ENCODE measurements at places on chromosomes 12 and 14. TPM values are rescaled to one million over a fixed set of nuclear protein-coding genes. Genes with fewer than 3 reads are reported as not detected.

- no peaks in the 10 kb centered on the region for H3K4me1 ChIP-seq
- H3K36me3 ChIP-seq: no peaks in the 10 kb centered on the region
- DNase-seq: no peak
- H3K27me3 ChIP-seq: no peaks in the 10 kb centered on the region
- no peak overlapping the region for H3K27ac ChIP-seq
- no peak overlapping the region for H3K4me3 ChIP-seq
These were observed 23.4 kb upstream of the BEGAIN start for GRCh38 chr14:100610511-100611217.

DNA sequence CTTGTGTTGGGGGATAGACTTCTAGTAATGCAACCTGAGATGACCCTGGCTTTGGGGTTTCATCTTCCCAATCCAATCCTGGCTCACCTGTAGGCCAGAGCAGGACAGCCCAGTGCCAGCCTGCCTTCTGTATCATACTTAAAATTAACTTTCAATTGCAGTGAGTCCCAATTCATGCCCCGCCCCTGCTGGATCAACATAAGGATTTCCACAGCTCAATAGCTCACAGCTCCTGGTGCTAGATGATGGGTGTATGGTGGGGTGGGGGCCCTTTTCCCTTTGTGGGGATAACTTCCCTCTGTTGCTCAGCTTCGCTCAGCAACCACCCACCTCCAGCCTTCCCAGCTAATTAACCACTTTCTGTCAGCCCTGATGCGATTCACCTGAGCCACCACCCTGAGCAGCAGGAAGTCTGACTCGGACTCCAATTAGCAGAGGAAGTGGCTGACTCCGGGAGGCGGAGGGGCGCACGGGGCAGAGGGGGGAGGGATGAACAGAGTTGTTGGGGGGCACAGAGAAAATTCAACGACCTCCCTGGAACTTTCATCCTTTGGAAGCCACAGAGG is 24.3 kb upstream of the CHGA start:
- no peak overlapping the region for H3K4me3 ChIP-seq
- peak; percentile 30 for DNase-seq
- no peak overlapping the region for H3K27ac ChIP-seq
- H3K4me1 ChIP-seq: no peaks in the 10 kb centered on the region
- no peaks in the 10 kb centered on the region for H3K27me3 ChIP-seq
- no peaks in the 10 kb centered on the region for H3K36me3 ChIP-seq

- peak overlapping the region; percentile 81 for H3K27ac ChIP-seq
- no peaks in the 10 kb centered on the region for H3K36me3 ChIP-seq
- DNase-seq: no peak
- no peaks in the 10 kb centered on the region for H3K27me3 ChIP-seq
These were observed 4.4 kb upstream of the CTDSP2 start for GRCh38 chr12:57850854-57851430.

DNA sequence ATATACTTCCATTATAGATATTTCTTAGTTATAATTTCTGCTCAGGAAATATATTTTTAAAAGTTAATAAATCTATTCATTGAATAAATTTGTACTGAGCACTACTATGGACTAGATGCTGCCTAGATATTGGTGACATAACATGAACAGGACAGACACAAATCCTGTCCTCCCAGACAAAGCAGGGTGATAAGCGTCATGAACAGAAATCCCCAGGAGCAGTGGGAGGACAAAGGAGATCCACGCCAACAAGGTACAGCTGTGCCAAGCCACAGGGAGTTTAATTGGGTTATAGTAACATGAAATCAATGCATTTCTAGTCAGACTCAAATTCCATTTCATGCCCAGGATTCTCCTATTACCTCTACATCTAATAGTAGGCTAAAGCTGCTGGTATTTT is 171.8 kb upstream of the CPNE8 start:
- H3K27me3 ChIP-seq: no peaks in the 10 kb centered on the region
- H3K36me3 ChIP-seq: no peaks in the 10 kb centered on the region
- no peak for DNase-seq
- H3K4me1 ChIP-seq: no peaks in the 10 kb centered on the region

GRCh38 chr12:127774828-127775227 is 492.1 kb upstream of the TMEM132C start:
- no peak overlapping the region for H3K4me3 ChIP-seq
- no peak overlapping the region for H3K27ac ChIP-seq
- no peaks in the 10 kb centered on the region for H3K36me3 ChIP-seq

- no peak for DNase-seq
- H3K27me3 ChIP-seq: no peaks in the 10 kb centered on the region
- H3K27ac ChIP-seq: no peak overlapping the region
- H3K4me3 ChIP-seq: no peak overlapping the region
- H3K36me3 ChIP-seq: no peaks in the 10 kb centered on the region
These were observed 406.6 kb upstream of the SYT1 start for GRCh38 chr12:78457938-78458337.

GRCh38 chr14:34713681-34714319 is 593 bp downstream of the CFL2 start:
- peak; percentile 79 for DNase-seq
- no peaks in the 10 kb centered on the region for H3K27me3 ChIP-seq
- H3K4me3 ChIP-seq: peak overlapping the region; percentile 94
- peaks cover 4% of the 10 kb centered on the region for H3K4me1 ChIP-seq
- H3K27ac ChIP-seq: peak overlapping the region; percentile 99

The ACSM4 gene
- not detected for total RNA-seq

The SLCO1B1 gene
- total RNA-seq: not detected

DNA sequence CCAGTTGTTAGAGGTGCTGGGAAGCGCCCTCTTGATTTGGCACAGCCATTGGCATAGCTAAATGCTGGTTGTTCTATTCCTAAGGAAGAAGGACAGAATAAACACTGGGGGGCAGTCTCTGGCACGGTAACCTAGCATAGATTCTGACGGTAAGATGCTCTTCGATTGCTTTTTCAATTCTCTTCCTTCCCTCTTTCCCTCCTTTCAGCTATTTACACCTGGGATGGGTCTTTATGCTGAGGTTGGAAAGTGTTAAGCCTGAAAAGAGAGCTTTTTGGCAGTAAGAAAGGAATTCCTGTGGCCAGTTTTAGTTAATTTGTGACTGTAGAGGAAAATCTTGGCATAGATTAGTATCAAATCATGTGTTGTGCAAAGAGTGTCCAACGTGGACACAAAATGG is 162.8 kb downstream of the SNAPC1 start:
- no peaks in the 10 kb centered on the region for H3K36me3 ChIP-seq
- no peak overlapping the region for H3K4me3 ChIP-seq
- no peak overlapping the region for H3K27ac ChIP-seq
- H3K27me3 ChIP-seq: no peaks in the 10 kb centered on the region

GRCh38 chr12:92597118-92597517 is 105.7 kb upstream of the PLEKHG7 start:
- no peak for DNase-seq
- no peak overlapping the region for H3K27ac ChIP-seq
- no peaks in the 10 kb centered on the region for H3K4me1 ChIP-seq
- H3K4me3 ChIP-seq: no peak overlapping the region
- H3K27me3 ChIP-seq: no peaks in the 10 kb centered on the region

- H3K27ac ChIP-seq: no peak overlapping the region
- no peak overlapping the region for H3K4me3 ChIP-seq
- no peak for DNase-seq
- H3K4me1 ChIP-seq: no peaks in the 10 kb centered on the region
These were observed 31.2 kb upstream of the RBM19 start for GRCh38 chr12:113997365-113997764.

The TAMALIN gene
- 129 TPM for total RNA-seq

The KLRC1 gene
- 1.0 TPM for total RNA-seq

GRCh38 chr12:108666401-108666881 is 32.7 kb upstream of the SELPLG start:
- H3K27me3 ChIP-seq: no peaks in the 10 kb centered on the region
- no peak overlapping the region for H3K27ac ChIP-seq
- DNase-seq: no peak
- no peak overlapping the region for H3K4me3 ChIP-seq

GRCh38 chr14:61355892-61356325 is 34.5 kb downstream of the PRKCH start:
- no peak overlapping the region for H3K4me3 ChIP-seq
- H3K27ac ChIP-seq: no peak overlapping the region
- no peaks in the 10 kb centered on the region for H3K36me3 ChIP-seq
- no peaks in the 10 kb centered on the region for H3K27me3 ChIP-seq

- no peak overlapping the region for H3K27ac ChIP-seq
- no peaks in the 10 kb centered on the region for H3K27me3 ChIP-seq
- H3K4me1 ChIP-seq: no peaks in the 10 kb centered on the region
These were observed 177.8 kb upstream of the EGLN3 start for GRCh38 chr14:34128665-34129064.

DNA sequence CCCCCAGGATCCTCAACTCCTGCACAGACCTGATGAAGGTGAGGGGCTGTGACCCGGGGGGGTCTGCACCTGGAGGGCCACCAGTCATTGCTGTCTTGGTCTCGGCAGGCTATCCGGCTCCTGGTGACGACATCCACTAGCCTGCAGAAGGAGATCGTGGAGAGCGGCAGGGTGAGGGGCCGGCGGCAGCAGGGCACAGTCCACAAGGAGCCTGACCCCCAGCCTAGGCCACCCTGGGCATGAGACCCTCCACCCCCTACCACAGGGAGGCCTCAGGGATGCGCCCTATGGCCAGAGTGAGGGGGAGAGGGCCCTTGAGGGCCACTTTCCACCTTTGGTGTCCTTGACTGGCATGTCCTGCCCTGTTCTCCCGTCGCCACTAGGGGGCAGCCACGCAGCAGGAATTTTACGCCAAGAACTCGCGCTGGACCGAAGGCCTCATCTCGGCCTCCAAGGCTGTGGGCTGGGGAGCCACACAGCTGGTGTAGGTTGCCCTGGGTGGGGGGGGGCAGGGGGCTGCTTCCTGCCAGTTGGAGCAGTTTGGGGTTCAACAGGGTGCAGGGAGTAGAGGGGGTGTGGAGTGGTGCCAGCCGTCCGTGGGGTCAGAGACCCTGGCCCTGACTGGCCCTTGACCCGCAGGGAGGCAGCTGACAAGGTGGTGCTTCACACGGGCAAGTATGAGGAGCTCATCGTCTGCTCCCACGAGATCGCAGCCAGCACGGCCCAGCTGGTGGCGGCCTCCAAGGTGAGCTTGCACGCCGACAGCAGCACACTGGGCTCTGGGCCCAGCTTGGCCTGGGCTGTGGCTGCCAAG is 25.0 kb downstream of the HIP1R start:
- no peaks in the 10 kb centered on the region for H3K36me3 ChIP-seq
- H3K27ac ChIP-seq: no peak overlapping the region
- no peak overlapping the region for H3K4me3 ChIP-seq
- H3K27me3 ChIP-seq: no peaks in the 10 kb centered on the region
- H3K4me1 ChIP-seq: no peaks in the 10 kb centered on the region
- DNase-seq: peak; percentile 91

DNA sequence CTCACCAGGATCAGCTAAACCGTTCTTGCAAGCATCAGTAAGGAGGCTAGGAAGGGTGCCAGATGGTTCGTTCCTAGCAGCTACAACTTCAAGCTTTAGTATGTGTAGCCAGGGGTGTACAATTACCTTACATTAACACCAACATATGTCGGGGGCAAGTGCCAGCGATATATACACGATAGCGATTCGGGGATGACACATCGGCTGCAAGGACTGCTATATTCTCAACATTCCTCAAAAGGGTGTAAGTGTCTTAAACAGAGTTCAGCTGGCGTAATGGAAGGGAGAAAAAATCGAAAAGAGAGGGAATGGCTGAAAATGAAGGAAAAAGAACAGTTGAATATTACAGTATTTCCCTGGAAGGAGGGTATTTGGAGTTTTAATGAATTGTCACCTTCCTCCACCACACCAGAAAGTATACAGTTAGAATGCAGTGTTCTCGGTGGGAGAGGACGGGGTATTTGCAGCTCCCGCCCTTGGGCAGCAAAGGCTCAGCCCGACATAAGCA is 545 bp downstream of the LIMA1 start:
- no peaks in the 10 kb centered on the region for H3K36me3 ChIP-seq
- no peaks in the 10 kb centered on the region for H3K27me3 ChIP-seq
- H3K4me1 ChIP-seq: no peaks in the 10 kb centered on the region
- DNase-seq: no peak

DNA sequence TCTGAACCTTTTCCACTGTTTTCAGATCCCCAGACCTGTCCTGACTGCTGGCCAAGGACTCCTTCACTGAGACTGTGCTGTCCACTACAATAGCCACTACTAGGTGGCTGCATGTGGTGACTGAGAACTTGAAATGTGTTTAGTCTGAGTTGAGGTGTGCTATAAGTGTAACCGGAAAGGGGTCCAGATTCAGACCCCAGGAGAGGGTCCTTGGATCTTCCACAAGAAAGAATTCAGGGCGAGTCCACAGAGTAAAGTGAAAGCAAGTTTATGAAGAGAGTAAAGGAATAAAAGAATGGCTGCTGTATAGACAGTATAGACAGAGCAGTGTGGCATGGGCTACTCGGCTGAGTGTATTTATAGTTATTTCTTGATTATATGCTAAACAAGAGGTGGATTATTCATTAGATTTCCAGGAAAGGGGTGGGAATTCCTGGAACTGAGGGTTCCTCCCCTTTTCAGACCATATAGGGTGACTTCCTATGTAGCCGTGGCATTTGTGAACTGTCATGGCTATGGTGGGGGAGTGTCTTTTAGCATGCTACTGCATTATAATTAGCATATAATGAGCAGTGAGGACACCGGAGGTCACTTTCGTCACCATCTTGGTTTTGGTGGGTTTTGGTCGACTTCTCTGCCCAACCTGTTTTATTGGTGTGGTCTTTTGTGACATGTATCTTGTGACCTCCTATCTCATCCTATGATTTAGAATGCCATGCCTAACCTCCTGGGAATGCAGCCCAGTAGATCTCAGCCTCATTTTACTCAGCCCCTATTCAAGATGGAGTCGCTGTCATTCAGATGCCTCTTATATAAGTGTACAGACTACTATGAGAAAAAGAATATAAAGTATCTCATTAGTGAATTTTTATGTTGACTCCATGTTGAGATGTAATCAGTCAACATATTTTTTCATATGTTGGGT is 70.0 kb upstream of the SRSF5 start:
- no peaks in the 10 kb centered on the region for H3K27me3 ChIP-seq
- H3K4me1 ChIP-seq: no peaks in the 10 kb centered on the region

GRCh38 chr12:91103624-91104023 is 7.7 kb downstream of the LUM start:
- DNase-seq: no peak
- no peaks in the 10 kb centered on the region for H3K4me1 ChIP-seq
- H3K27me3 ChIP-seq: no peaks in the 10 kb centered on the region
- no peak overlapping the region for H3K4me3 ChIP-seq
- H3K36me3 ChIP-seq: no peaks in the 10 kb centered on the region

The CSRP2 gene
- total RNA-seq: 67.4 TPM

DNA sequence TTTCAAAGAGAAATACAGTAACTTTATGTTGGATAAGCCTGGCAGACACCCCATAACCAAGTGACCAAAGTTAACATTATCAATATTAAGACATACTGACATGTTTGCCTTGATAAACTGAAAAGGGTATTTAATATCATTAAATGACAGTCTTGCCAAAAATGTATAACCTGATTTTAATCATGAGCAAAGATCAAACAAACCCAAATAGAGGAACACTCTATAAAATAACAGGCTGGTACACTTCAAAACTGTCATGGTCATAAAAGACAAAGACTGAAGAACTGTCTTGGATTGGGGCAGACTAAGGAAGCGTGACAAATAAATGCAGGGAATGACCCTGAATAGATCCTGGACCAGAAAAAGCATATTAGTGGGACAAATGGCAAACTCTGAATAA is 64.0 kb downstream of the AKAP6 start:
- H3K4me1 ChIP-seq: no peaks in the 10 kb centered on the region
- no peak overlapping the region for H3K4me3 ChIP-seq
- H3K27ac ChIP-seq: no peak overlapping the region
- H3K27me3 ChIP-seq: no peaks in the 10 kb centered on the region
- H3K36me3 ChIP-seq: no peaks in the 10 kb centered on the region

The RNF31 gene
- 51.6 TPM for total RNA-seq
